SK-N-SH (cell line): ENCODE measurements at places on chromosomes 3 and 15.

- DNase-seq, result no peak
Measured at GRCh38 chr3:56269755-56270535, 198.3 kb downstream of the ERC2 start.

- peak; percentile 56 for DNase-seq
Measured at GRCh38 chr15:69561071-69561784, 108.6 kb downstream of the RPLP1 start.

- DNase-seq, result no peak
Measured at GRCh38 chr3:114079761-114080160, 23.2 kb downstream of the QTRT2 start.

DNA sequence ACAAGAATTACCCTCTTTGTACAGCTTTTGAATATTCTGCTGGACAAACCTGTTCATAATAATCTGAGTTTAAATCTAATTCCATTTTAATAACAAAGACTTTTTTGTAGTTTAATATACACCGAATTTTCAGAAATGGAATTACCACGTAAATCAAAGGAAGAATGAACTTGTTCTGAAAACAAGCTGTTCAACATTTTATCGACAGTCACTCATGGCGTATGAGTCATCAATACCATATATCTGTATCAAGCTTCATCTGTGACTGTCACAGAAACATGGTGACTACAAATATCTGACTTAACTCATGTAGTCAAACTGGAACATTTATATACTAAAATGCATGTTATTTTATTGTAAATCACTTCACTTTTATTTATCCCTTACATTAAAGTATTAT lies 90.0 kb downstream of the EFL1 start:
- DNase-seq, result no peak

DNA sequence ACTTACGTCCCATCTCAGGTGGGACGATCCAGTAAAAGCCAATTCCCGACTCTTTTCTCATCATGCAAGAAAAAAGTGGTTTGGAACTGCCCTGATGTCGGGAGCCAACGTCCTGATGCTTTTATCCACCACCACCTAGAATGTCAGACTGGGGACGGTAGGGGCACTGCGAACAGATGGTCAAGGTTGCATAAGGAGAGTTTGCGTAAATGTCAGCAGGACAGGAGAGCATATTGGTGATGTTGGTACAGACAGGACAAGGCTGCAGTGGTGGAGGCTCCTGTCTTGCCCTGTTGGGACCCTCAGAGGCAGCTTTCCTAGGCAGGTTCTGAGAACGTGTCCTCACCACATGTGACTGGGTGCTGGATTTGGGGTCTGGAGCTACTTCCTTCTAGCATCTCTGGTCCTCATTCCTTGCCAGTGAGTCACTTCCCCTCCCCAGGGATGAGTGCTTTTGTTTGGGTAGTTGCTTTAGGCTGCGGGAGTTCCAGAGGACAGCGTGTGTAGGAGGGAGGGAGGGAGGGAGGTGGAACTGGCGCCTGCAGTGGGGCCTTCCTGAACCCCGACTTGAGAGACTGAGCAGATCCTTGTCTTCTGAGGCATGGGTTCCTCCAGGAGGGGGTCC lies 21.0 kb downstream of the THSD4 start:
- no peak for DNase-seq

DNA sequence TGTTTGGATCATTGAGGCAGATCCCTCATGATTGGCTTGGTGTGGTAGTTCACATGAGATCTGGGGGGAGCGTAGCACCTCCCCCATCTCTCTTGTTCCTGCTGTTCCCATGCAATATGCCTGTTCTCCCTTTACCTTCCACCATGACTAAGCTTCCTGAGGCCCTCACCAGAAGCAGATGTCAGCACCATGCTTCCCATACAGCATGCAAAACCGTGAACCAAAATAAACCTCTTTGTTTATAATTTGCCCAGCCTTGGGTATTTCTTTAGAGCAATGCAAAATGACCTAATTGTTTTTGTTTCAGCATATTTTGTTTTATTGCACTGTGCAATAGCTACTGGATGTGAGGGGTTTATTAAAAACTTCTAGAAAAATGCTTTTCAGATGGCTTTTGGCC lies 56.6 kb upstream of the CHST2 start:
- no peak for DNase-seq

DNA sequence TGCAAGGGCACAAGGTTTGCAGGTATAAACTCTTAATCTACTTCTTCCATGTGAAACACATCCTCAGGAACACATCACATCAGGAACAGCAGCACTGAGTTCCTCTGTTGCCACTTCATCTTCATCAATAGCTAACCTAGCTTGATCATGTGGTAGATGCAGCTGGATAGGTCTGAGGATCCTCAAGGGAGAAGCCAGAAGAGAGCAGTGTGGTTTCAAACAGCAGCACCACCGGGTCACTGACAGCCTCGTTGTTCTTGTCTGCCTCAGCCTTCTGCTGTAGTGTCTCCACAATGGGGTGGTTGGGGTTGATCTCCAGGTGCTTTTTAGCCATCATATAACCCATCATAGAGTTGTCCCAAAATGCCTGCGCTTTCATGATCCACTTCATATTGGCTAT lies 58.8 kb downstream of the ADAM10 start:
- DNase-seq, result no peak

DNA sequence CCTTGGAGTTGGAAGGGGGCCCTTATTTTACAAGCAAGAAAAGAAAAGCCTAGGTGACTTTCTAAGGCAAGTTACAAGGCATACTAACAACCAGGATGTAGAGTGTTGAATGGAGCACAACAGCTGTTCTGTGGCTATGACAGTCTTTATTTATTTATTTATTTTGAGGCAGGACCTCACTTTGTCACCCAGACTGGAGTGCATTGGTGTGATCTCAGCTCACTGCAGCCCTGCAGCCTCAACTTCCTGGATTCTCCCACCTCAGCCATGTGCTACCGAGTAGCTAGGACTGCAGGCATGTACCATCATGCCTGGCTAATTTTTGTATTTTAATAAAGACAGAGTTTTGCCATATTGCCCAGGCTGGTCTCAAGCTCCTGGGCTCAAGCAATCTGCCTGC lies 973.4 kb downstream of the ROBO1 start:
- no peak for DNase-seq

GRCh38 chr3:197465996-197466549 lies 89.7 kb downstream of the BDH1 start:
- no peak for DNase-seq

DNA sequence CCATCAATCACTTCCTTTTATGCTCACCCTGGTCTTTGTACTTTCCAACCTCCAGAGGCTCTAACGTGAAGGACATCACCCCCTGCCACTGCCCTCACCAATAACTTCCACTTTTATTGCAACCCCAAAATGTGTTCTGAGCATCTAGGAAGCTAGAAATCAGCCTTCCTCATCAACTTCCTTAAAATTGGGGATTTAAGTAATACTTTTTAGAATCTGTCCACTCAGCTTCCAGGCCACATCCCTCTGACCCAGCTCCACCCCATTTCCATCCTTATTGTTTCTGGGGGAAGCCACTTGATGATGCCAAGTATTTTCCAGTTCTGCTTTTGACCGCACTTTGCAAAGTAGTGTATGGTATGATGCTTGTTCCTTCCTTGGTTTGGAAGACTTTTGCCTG lies 73.5 kb upstream of the XCR1 start:
- DNase-seq, result no peak

GRCh38 chr3:72658466-72659100 lies 189.7 kb downstream of the SHQ1 start:
- DNase-seq, result no peak

DNA sequence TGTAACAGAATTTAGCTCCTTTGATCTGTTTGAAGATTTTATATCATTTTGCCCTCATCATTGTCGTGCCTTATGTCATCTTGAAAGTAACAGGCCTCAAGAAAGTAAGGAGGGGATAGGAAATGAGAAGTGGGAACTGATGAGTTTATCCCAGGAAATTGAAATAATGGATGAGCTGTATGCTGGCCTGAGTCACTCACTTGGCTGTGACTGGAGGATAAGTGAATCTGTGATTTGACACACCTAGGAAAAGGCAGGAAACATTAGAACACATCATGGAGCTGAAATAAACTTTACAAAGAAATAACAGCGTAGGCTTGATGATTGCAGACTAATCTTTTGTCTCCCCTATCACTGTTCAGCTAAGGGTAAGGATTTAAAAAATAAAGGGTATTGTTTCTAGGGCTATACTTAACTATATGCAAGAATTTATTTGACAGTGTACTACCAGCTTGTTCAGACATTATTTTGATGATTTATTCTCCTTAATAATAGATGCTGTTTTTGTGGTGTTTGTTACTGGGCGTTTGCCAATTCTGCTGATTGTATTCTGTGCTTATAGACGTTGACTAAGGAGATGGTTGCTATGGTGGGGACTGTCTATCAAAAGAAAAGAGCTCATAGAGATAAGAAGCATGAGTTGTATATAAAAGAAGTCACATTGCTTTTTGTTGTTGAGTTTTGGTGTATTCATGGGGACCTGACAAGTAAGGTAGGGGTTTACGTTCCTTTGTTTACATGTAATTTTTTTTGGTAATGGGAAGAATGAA lies 105.6 kb upstream of the ROPN1 start:
- DNase-seq, result no peak

DNA sequence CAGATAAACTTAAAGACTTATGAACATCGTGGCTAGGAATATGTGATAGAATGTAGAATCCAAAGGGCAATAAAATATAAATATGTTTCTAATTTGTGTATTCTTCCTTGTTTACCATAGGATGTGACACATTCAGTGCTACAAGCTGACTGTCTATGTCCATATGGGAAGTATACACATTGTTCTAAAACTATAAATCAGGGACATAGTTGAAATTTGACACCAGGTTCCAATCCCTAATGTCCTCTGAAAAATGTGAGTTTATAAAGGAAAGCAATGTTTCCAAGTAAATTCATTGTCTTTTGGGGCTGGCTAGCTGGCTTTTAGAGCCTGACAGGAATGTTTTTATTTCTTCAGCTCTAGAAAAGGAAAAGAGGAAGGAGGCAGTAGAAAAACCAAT lies 273.6 kb downstream of the CNTN4 start:
- no peak for DNase-seq

GRCh38 chr15:70319466-70319865 lies 221.7 kb upstream of the TLE3 start:
- no peak for DNase-seq

GRCh38 chr15:45442507-45443135 lies 64.3 kb upstream of the GATM start:
- no peak for DNase-seq

DNA sequence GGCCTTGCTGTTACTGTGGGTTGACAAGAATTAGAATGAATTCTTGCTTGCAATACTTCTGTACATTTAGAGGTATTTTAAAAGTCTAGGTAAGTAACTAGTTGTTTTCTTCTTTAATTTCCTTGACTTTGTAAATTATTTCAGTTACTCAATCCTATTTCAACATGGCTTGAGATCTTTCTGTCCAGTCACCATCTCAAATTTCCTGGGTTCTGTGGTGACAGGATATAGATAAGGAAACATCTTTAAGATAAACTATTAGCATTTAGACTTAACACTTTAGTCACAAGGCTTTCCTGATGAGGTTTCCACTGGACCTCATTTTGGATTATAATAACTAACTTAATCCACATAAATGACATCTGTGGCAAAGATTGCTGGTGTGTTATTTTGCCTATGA lies 195.9 kb upstream of the DPH6 start:
- no peak for DNase-seq

DNA sequence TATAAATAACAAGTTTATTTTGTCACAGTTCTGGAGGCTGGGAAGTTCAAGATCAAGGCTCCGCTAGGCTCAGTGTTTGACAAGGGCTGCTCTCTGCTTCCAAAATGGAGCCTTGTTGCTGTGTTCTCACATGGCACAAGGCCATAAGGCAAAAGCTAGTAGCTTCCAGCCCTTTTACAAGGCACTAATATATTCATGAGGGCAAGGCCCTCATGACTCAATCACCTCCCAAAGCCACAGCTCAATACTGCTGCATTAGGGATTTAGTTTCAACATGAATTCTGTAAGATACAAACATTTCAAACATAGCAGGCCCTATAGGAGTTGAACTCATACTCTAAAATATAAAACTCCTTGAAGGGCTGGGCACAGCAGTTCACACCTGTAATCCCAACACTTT lies 30.2 kb downstream of the ZBTB11 start:
- DNase-seq, result no peak

DNA sequence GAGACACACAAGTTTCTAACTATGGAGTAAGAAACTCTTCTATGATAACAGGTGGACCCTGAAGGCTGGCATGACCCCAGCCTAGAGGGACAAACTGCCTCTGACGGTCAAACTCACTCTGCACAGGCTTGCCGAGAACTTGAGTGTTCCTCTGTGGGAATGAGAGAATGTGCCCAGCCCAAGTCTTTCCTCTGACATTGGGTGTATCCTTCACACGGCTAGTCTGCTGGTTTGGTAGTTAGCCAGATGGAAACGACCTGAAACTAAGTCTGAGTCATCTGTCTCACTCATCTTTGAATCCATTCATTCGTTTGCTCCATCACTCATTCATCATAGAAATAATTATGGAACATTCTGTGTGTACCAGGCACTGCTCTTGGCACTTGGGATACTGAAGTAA lies 198.4 kb downstream of the ATP10A start:
- no peak for DNase-seq

DNA sequence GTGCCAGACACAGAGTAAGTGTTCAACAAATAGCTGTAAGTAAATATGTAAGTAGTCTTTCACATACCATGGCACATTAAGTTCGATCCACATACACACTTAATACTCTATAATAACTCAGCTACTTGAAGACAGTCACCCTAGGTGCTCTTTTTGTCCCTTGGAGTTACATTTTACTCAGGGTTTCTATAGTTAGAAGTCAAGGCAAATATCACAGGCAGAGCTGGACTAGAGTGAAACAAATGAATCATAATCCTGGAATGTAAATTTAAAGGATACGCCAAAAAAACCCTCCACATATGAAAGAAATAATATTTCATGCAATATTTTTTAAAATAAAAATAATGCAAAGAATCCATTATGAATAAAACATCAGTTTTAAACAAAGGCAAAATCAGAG lies 461.8 kb downstream of the MAGI1 start:
- DNase-seq, result no peak

- no peak for DNase-seq
Measured at GRCh38 chr15:35197306-35197705, 112.2 kb upstream of the NANOGP8 start.

DNA sequence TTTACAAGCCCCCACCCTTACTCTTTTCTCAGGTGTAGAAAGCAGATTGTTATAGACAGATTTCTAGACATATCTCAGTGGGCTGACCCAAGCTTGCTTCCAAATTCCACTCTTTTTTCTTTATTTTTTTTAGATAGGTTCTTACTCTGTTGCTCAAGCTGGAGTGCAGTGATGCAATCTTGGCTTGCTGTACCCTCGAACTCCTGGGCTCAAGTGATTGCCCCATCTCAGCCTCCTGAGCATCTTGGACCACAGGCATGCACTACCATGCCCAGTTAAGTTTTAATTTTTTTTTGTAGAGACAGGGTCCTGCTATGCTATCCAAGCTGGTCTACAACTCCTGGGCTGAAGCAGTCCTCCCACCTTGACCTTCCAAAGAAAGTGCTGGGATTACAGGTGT lies 53.5 kb upstream of the ADAMTS9 start:
- no peak for DNase-seq
